Astrocyte of the spinal cord (primary cell): ENCODE measurements at places on chromosomes 4 and X.

DNA sequence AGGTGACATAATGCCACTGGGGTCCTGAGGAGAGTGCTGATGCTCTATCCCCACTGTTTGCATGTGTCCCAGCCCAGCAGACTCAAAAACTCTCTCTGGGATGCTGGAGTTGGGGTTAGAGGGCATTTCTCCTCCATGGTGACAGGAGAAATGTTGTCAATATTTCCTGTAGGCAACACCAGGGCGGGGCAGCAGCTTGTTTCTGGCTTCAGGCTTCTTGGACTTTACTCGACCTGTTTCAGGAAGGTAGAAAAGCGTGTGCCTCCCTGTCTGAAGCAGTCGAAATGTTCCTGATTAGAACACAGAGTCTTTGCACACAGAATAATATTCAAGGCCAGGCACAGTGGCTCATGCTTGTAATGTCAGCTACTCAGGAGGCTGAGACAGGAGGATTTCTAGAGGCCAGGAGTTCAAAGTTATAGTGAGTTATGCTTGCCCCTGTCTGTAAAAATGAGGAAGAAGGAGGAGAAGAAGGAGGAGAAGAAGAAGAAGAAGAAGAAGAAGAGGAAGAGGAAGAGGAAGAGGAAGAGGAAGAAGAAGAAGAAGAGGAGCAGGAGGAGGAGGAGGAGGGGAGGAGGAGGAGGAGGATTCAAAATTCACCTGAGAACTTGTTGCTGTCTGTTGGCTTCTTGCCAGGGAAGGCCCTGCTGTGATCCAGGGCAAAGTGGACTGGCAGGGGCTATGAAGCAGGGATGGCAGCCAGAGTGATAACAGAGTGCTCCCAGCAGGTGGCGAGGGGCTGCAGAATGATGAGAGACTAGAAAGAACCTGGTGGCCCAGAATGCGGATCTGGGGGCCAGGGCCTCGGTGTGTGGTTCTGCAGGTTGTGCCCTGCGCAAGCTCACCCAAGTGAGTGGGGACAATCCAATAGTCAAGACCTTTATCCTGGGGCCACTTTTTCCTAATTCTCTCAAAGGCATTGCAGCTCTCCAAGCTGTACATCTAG lies 82.9 kb downstream of the RTL5 start:
- DNase-seq, result no peak

DNA sequence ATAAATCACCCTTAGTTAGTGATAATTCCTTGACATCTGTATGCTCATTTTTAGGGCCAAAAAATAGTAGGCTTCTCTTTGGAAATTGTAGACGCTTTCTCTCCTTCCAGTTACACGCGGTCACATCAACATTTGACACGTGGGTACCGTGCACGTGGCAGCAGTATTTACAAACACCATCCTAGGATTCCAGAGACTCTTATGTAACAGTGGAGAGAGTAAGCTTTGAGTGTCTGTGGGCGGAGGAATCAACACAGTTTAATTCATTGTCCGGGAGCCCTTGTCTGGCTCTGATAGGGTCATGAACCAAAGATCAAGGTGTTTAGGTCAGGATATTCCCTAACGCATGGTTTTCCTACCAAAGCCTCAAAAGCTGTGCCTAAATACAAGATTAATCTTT lies 12.2 kb downstream of the TET2 start:
- no peak for DNase-seq

- no peak for DNase-seq
Measured at GRCh38 chr4:181200076-181200475, 1043.1 kb upstream of the TENM3 start.

GRCh38 chr4:88382621-88383020 lies 4.0 kb downstream of the HERC6 start:
- DNase-seq, result no peak

DNA sequence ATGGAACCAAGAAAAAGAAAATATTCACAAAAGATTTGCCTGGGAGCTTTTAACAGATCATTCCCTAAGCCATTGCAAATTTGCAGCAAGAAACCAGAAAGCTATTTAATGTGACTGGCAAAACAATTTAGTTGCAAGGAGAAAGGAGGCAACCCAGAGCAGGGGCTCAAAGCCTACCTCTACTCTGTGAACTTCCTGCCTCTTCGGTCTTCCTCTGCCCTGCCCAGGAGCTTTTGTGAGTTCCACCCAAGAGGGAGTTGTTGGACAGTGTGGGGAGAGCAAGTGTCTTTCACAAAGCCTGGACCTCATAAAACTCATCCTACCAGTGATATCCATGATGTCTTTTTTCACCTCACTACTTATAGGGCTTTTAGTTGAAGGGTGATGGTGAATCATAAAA lies 107.4 kb downstream of the AFF1 start:
- DNase-seq, result no peak

DNA sequence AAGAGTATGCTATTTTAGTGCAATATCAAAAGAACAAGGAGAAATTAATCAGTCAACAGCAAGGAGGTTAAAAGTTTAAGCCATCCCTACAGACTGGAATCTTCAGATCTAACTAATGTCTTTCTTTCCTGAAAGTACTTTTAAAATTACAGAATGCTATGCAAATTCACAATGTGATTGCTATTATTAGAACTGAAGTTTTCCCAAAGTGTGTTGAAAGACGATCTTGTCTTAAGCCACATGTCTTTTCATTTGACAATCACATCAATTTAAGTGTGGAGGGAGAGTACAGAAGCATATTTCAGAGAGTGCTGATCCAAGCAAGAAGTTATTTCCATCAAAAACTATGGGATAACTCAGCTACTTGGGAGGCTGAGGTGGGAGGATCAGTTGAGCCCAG lies 64.7 kb upstream of the TNIP3 start:
- DNase-seq, result no peak

- no peak for DNase-seq
Measured at GRCh38 chr4:38691251-38692008, 27.4 kb downstream of the KLF3 start.

GRCh38 chr4:94640151-94640550 lies 117.6 kb upstream of the BMPR1B start:
- DNase-seq, result no peak

DNA sequence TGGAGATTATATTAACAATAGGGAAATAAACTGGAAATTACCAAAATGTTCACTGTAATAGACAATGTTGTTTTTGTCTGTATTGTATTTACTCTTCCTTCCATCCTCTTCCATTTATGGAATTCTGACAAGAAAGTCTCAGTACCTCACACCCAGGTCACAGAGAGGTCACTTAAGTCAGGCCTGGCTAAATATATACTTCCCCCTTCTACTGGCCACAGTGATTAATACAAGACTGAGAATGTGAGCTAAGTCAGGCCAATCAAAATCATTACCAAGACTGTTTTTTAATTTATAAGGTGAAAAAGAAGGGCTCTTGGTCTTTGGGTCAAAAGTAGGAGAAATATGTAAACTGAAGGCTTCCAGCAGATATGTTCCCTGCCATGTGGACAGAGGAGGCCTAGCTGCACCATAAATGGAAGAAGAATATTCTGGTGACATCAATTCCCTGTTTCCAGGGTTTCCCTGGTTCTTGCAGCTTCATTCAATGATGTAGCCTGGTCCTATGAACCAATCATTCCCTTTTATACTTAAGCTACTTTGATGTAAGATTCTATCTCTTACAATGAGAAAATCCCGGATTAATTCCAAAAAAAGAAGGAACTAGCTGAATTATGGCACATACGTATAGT lies 64.3 kb downstream of the LRBA start:
- no peak for DNase-seq

DNA sequence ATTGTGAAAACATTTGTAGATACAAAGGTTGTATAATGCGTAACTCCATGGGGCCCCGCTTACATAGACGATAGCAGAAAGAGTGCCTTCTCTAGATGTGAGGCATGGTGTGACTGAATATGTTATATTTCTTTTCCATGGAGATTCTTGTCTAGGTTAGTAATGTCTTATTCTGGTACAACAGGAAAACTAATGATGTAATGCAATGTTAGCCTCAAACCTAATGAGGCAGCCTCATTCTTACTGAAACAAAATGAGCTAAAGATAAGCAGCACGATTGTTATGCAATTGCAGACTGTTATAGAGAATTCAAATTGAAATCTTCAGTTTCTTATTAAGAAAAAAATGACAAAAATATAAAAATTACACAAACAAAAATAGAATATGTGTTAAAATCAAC lies 171.1 kb upstream of the ANKRD50 start:
- peak; percentile 35 for DNase-seq

GRCh38 chr4:75289914-75290582 lies 224.2 kb downstream of the RCHY1 start:
- DNase-seq, result no peak

- no peak for DNase-seq
Measured at GRCh38 chr4:156547891-156548290, 423.7 kb downstream of the PDGFC start.

DNA sequence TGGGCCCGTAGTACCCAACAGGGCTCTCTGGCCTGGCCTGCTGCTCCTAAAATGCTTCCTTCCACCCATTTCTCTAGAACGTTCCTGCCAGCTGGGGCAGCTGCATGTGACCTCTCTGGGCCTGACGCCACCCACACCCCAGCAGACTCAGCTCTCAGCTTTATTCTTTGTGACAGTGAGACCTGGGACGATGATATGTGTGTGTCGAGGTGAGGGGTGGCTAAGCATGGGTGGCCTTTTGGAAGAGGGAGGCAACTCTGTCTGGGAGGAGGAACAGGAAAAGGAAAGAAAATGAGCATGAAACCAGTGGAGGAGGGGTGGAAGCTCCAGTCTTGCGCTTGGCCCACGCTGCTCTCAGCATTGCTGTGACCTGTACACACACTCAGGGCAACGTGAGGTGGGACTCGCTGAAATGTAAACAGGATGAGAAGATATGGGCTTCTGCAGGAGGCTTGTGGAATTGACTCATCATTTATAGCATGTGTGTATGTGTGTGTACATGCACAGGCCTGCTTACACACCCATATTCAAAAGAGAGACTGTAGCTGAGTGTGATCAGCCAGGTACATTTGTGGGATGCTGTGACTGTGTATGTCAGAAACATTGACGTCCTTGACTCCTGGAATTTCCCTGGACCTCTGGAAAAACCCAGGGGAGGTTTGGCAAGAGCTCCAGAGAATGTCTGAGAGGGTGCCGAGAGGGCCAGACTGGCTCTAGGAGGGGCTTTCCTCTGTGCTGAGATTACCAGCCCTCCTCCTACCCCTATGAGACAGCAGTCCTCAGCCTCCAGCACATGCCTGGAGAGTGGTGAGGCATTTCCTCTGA lies 137.9 kb downstream of the PJA1 start:
- peak; percentile 60 for DNase-seq

GRCh38 chr4:172982151-172982590 lies 186.4 kb upstream of the GALNT7 start:
- peak; percentile 92 for DNase-seq

DNA sequence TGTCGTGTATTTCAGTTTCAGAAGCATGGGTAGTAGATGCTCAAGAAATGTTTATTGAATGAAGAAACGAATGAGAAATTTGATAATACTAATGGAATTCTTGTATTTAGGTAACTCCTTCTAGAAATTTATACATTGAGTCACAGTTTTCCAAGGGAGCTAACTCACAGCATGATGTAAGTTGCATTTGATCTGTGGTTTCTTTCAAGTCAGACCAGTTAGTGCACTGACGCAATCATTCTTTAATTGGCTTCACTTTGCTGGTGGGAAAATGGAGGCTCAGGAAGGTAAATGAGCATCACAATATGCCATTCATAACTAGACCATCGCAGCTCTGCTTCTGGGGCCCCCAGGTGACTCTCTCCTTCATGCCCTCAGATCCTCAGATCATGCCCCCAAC lies 17.3 kb upstream of the CWH43 start:
- DNase-seq, result peak; percentile 90

- peak; percentile 15 for DNase-seq
Measured at GRCh38 chr4:150402871-150403272, 179.1 kb upstream of the MAB21L2 start.

- no peak for DNase-seq
Measured at GRCh38 chr4:99857307-99857706, 36.9 kb downstream of the LAMTOR3 start.

DNA sequence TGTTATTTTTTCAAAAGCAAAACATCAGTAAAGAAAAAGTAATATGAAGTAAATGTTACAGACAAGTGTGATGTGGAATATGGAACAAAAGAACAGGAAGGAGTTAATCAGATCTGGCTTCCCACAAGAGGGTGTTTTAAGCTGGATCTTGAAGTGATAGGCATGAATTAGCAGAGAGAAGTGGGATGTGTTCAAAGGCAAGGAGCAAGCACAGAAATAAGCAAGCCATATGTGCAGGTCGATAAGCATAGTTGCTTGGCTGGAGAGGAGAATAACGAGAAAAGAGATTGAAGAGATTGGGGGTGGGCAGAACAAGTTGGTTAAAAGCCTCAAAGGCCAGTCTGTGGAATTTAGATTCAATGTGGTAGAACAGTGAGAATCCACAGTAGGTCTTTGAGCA lies 60.9 kb upstream of the PRPS1 start:
- DNase-seq, result no peak

DNA sequence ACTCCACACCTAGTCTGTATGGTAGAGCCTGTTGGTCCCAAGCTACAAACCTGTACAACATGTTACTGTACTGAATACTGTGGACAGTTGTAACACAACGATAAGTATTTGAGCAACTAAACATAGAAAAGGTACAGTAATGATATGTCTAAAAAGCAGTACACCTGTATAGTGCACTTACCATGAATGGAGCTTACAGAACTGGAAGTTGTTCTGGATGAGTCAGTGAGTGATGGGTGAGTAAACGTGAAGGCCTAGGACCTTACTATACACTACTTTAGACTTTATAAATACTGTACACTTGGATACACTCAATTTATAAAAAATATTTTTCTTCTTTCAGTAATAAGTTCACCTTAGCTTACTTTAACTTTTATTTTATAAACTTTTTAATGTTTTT lies 104.0 kb downstream of the TMA16 start:
- DNase-seq, result no peak

- peak; percentile 53 for DNase-seq
Measured at GRCh38 chr4:123478859-123479345, 82.3 kb downstream of the SPRY1 start.

DNA sequence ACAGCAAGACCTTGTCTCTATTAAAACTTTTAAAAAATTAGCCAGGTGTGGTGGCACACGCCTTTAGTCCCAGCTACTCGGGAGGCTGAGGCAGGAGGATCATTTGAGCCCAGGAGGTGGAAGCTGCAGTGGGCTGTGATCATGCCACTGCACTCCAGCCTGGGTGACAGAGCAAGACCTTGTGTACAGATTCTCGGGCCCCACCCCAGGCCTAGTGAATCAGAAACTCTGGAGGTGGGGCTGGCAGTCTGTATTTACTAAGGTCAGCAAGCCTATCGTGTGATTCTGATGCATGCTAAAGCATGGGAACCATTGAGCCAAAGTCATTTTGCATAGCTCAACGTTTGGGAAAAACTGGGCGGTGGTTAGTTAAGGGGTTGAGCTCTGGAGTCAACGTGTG lies 3.5 kb downstream of the S100G start:
- DNase-seq, result no peak

DNA sequence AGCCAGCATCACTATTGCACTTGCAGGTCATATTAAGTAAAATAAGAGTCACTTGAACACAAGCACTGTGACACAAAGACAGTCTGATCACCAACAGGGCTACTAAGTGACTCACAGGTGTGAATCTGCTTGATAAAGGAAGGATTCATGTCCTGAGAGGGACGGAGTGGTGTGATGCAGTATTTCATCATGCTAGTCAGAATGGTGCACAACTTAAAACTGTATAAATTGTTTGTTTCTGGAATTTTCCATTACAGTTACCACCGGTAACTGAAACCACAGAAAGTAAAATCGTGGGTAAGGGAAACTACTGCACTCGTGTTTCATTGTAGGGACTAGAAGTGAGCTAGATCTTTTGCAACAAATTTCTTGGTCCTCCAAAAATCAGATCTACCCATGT lies 109.7 kb downstream of the ELOVL6 start:
- DNase-seq, result peak; percentile 74

- no peak for DNase-seq
Measured at GRCh38 chr4:93182722-93183121, 645.8 kb upstream of the ATOH1 start.
